ENCODE measurements at places on chromosomes 2 and 18. TPM values are rescaled to one million over a fixed set of nuclear protein-coding genes. Genes with fewer than 3 reads are reported as not detected.

- no peaks in the 10 kb centered on the region for H3K36me3 ChIP-seq
- no peak overlapping the region for H3K4me3 ChIP-seq
- peaks cover 2% of the 10 kb centered on the region for H3K4me1 ChIP-seq
- H3K27ac ChIP-seq, result no peak overlapping the region
- peak; percentile 71 for DNase-seq
Measured at GRCh38 chr2:88880441-88880953, 189.0 kb downstream of the RPIA start.

GRCh38 chr18:60189856-60190255 lies 182.7 kb downstream of the MC4R start:
- H3K27me3 ChIP-seq, result no peaks in the 10 kb centered on the region
- DNase-seq, result no peak
- H3K4me1 ChIP-seq, result no peaks in the 10 kb centered on the region
- H3K27ac ChIP-seq, result no peak overlapping the region
- H3K4me3 ChIP-seq, result no peak overlapping the region

GRCh38 chr2:154198866-154199265 lies 327.1 kb downstream of the GALNT13 start:
- H3K4me1 ChIP-seq, result no peaks in the 10 kb centered on the region
- H3K4me3 ChIP-seq, result no peak overlapping the region
- no peaks in the 10 kb centered on the region for H3K36me3 ChIP-seq
- H3K27ac ChIP-seq, result no peak overlapping the region
- no peak for DNase-seq

GRCh38 chr2:111638274-111638877 lies 245.6 kb downstream of the ANAPC1 start:
- H3K4me1 ChIP-seq, result peaks cover 3% of the 10 kb centered on the region
- H3K36me3 ChIP-seq, result no peaks in the 10 kb centered on the region
- no peak overlapping the region for H3K27ac ChIP-seq

- H3K27me3 ChIP-seq, result no peaks in the 10 kb centered on the region
- no peak overlapping the region for H3K27ac ChIP-seq
- H3K36me3 ChIP-seq, result no peaks in the 10 kb centered on the region
- H3K4me1 ChIP-seq, result no peaks in the 10 kb centered on the region
- H3K4me3 ChIP-seq, result no peak overlapping the region
Measured at GRCh38 chr18:62106271-62106670, 80.6 kb downstream of the PIGN start.

GRCh38 chr18:67483237-67483636 lies 33.3 kb downstream of the DSEL start:
- H3K36me3 ChIP-seq, result no peaks in the 10 kb centered on the region
- DNase-seq, result no peak
- H3K4me3 ChIP-seq, result no peak overlapping the region
- H3K4me1 ChIP-seq, result no peaks in the 10 kb centered on the region

The DNAH6 gene
- total RNA-seq, result 0.59 TPM

DNA sequence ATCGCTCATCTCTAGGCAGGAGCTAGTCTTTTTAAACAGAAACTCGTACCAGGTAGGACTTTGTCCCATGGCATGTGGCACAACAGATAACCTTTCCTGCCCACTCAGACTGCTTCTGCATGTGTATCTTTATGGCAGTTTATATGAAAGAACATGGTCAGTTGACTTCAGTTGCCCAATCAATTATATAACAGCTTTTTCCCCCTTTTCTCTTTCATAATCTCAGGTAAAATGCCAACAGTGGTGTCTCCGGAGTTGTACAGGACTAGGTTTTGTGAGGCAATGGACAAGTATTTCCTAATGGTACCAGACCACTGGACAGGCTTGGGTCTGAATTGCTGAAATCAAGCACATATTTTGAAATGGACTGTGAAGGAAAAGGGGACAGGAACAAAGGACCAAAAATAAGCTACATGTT lies 51.6 kb upstream of the PTH2R start:
- H3K27me3 ChIP-seq, result no peaks in the 10 kb centered on the region
- H3K4me3 ChIP-seq, result no peak overlapping the region
- peaks cover 58% of the 10 kb centered on the region for H3K36me3 ChIP-seq
- peaks cover 4% of the 10 kb centered on the region for H3K4me1 ChIP-seq
- DNase-seq, result no peak
- no peak overlapping the region for H3K27ac ChIP-seq

- DNase-seq, result no peak
- no peak overlapping the region for H3K27ac ChIP-seq
Measured at GRCh38 chr18:70432804-70433400, 144.1 kb downstream of the SOCS6 start.

The OSR1 gene
- total RNA-seq, result not detected

GRCh38 chr2:151114874-151115273 lies 146.8 kb downstream of the RBM43 start:
- no peak for DNase-seq
- no peaks in the 10 kb centered on the region for H3K36me3 ChIP-seq
- H3K4me1 ChIP-seq, result no peaks in the 10 kb centered on the region
- no peak overlapping the region for H3K4me3 ChIP-seq
- H3K27me3 ChIP-seq, result peaks cover 7% of the 10 kb centered on the region

All from CD4-positive, alpha-beta T cell (primary cell).